ENCODE measurements at places on chromosomes 16 and 17.
A peak's percentile ranks its signal among the peaks of the same experiment; 100 is the strongest.

GRCh38 chr17:83012868-83013778, 66.3 kb upstream of the METRNL start:
- no peak for DNase-seq
- no peak overlapping the region for H3K27ac ChIP-seq
- H3K4me3 ChIP-seq = no peak overlapping the region
- peaks cover 8% of the 10 kb centered on the region for H3K4me1 ChIP-seq
- H3K36me3 ChIP-seq = no peaks in the 10 kb centered on the region

GRCh38 chr17:44928136-44928535, 12.8 kb upstream of the GFAP start:
- no peaks in the 10 kb centered on the region for H3K4me1 ChIP-seq
- peaks cover 2% of the 10 kb centered on the region for H3K36me3 ChIP-seq
- no peak for DNase-seq
- H3K4me3 ChIP-seq = no peak overlapping the region
- H3K27me3 ChIP-seq = peaks cover under 1% of the 10 kb centered on the region
- H3K27ac ChIP-seq = no peak overlapping the region

DNA sequence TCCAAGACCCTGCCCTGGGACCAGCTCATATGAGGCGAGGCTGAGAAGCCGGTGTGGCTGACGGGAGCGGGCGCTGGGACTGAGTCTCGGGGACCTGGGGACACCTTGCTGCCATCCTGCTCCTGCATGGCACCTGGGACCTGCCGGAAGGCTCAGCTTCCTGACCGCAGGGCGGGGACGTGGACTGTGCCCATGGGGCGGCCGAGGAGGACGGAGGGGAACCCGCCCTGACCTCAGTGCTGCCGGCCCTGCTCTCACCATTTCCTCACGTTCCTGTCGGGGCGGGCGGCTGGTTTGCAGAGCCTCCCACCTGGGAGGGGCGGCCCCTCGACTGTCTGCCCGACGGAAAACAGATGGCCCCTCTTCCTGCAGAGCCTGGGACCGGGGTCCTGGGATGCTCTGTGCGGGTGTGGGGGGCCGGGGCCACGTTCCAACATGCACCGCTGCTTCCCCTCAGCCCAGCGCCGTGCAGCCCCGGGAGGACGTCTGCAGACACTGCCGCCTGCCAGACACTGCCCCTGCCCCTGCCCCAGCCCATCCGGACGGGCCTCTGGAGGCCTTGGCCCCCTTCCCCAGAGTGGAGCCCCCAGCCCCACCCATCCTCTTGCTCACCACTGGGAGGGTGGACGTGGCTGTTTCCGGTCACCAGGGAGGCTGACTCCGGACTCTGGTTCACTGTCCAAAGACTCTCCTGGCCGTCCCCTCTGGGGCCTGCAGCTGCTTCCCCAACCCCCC, 43.9 kb upstream of the SSTR5 start:
- H3K4me1 ChIP-seq = no peaks in the 10 kb centered on the region
- no peak overlapping the region for H3K4me3 ChIP-seq
- H3K27ac ChIP-seq = no peak overlapping the region
- H3K27me3 ChIP-seq = no peaks in the 10 kb centered on the region

GRCh38 chr17:80565343-80566053, 20.9 kb downstream of the RPTOR start:
- peaks cover 16% of the 10 kb centered on the region for H3K4me1 ChIP-seq
- H3K27ac ChIP-seq = no peak overlapping the region
- no peaks in the 10 kb centered on the region for H3K27me3 ChIP-seq
- H3K36me3 ChIP-seq = peaks cover 5% of the 10 kb centered on the region
- no peak overlapping the region for H3K4me3 ChIP-seq

DNA sequence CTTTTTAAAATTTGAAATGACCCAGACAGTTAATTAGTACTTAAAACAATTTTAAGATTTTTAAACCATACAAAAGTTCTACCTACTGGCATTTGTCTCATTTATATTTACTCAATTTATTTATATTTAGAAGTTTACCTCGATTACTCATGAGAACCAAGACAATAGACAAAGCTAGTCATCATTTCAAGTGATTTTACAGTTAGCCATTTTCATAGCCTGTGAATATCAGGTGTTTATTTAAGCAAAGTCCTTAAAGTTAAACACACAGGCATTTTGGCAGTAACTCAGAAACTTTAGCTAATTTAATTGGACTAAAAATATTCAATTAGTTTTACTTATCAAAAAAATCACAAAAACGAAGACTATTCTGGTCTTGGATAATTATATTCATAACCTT, 101.6 kb upstream of the KIF2B start:
- H3K36me3 ChIP-seq = no peaks in the 10 kb centered on the region
- H3K4me1 ChIP-seq = no peaks in the 10 kb centered on the region
- H3K27ac ChIP-seq = no peak overlapping the region
- no peak for DNase-seq
- no peaks in the 10 kb centered on the region for H3K27me3 ChIP-seq

DNA sequence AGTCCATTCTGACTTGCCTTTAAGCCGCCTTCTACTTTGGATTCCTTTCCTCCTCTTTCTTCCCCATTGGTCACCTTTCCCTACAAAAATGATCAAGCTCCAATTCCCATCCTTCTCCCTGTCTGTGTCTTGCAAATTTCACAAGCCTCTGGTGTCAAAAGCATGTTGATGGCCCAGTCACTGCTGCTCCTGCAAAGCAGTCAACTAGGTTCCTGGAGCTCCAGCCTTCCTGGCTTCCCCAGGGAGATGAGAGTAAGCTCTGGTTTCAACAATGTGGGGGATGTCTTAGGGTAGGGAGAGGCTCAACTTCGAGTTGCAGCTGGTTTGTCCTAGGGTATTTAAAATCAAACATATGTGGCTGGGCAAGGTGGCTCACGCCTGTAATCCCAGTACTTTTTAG, 36.1 kb upstream of the HELZ start:
- no peaks in the 10 kb centered on the region for H3K4me1 ChIP-seq
- H3K27me3 ChIP-seq = no peaks in the 10 kb centered on the region
- no peak overlapping the region for H3K4me3 ChIP-seq

GRCh38 chr16:86918637-86919036, 340.3 kb downstream of the FOXL1 start:
- H3K4me1 ChIP-seq = no peaks in the 10 kb centered on the region
- H3K36me3 ChIP-seq = no peaks in the 10 kb centered on the region
- peaks cover 42% of the 10 kb centered on the region for H3K27me3 ChIP-seq
- DNase-seq = no peak
- H3K27ac ChIP-seq = no peak overlapping the region
- no peak overlapping the region for H3K4me3 ChIP-seq

- no peaks in the 10 kb centered on the region for H3K4me1 ChIP-seq
- no peak for DNase-seq
- no peak overlapping the region for H3K4me3 ChIP-seq
- no peaks in the 10 kb centered on the region for H3K27me3 ChIP-seq
- H3K36me3 ChIP-seq = no peaks in the 10 kb centered on the region
- H3K27ac ChIP-seq = no peak overlapping the region
These were observed 1847.5 kb downstream of the TP53TG3F start for GRCh38 chr16:35306915-35307314.

DNA sequence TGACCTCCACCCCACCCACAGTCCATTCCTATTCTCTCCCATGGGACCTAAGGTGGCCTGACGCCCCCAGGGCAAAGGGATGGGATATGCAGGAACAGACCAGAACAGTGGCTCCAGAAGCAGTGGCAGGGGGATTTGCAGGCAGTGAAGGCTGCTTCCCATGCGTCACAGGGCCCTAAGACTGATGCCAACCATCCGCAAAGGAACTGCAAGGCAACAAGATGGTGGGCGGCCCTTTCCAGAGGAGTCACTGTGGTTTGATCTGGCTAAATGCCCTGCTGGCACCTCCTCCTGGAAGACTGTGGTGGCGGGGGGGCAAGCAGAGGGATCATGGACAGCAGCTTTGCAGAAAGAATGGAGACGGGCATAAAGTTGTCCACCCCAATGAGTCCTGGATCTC, 4.4 kb upstream of the SLC39A11 start:
- peaks cover 10% of the 10 kb centered on the region for H3K4me1 ChIP-seq
- H3K36me3 ChIP-seq = no peaks in the 10 kb centered on the region
- no peak for DNase-seq
- no peak overlapping the region for H3K4me3 ChIP-seq
- H3K27ac ChIP-seq = no peak overlapping the region

DNA sequence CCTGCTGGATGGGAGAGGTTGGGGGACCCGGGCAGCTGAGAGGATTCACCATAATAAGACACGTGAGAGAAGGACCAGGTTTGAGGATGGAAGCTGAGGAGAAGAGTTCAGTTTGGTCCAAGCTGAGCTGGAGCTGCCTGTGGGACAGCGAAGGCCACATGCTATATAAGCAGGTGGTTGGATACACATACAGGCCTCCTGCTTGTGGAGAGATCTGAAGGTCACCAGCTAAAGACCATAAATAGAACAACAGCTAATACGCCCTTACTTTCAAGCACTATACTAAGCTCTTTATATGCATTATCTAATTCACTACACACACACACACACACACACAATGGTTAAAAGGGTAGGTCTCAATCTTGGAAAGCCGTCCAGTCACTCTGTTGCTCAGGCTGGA, 32.1 kb downstream of the DUSP14 start:
- no peak overlapping the region for H3K4me3 ChIP-seq
- H3K27me3 ChIP-seq = no peaks in the 10 kb centered on the region
- DNase-seq = no peak
- peaks cover 27% of the 10 kb centered on the region for H3K4me1 ChIP-seq
- peak overlapping the region; percentile 21 for H3K27ac ChIP-seq

Measured in central memory CD8-positive, alpha-beta T cell (primary cell).